ENCODE measurements at places on chromosomes 13 and 19. TPM values are rescaled to one million over a fixed set of nuclear protein-coding genes. Genes with fewer than 3 reads are reported as not detected.

LRRC63 gene
- 1.7 TPM for total RNA-seq

PNMA8C gene
- 8.9 TPM for total RNA-seq

TARM1 gene
- total RNA-seq = not detected

RDH8 gene
- not detected for total RNA-seq

PPM1N gene
- total RNA-seq = not detected

PPP1R15A gene
- 13.9 TPM for total RNA-seq

ZNF575 gene
- total RNA-seq = 0.27 TPM

MAMSTR gene
- total RNA-seq = 1.1 TPM

NBEA gene
- total RNA-seq = 168 TPM

PSG6 gene
- not detected for total RNA-seq

TNFSF9 gene
- 1.2 TPM for total RNA-seq

LHB gene
- total RNA-seq = not detected

PLIN4 gene
- 0.73 TPM for total RNA-seq

ZNF780A gene
- 27.4 TPM for total RNA-seq

VPS36 gene
- total RNA-seq = 67.9 TPM

KIR3DL2 gene
- not detected for total RNA-seq

ZNF112 gene
- total RNA-seq = 18.0 TPM
